Upper lobe of left lung (tissue), 6 donors: ENCODE measurements at places on chromosomes 1 and 21.
A peak's percentile ranks its signal among the peaks of the same experiment; 100 is the strongest.

- no peaks in the 10 kb centered on the region for H3K27me3 ChIP-seq
- H3K36me3 ChIP-seq, result no peaks in the 10 kb centered on the region
- no peak for DNase-seq
These were observed 319.8 kb upstream of the C1orf174 start for GRCh38 chr1:4219826-4220225.

DNA sequence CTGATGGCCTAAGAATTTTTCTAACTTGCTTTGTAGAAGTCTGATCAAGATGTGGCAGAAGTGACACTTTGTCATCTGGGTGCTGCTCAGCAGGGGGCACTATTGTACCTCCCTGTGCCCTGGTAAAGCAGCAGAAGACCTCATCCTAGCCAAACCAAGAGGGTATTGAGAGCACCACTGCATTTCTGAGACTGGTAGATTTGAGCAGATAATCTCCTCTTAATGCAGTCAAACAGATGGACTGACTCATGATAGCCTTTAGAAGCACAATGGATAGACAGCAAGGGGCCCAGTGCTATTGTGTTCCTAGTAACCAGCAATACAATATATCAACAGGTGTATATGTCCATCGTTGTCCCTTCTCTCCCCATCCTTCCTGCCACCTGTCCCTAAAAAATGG lies 5.7 kb downstream of the TPM3 start:
- peaks cover 9% of the 10 kb centered on the region for H3K4me1 ChIP-seq
- H3K27me3 ChIP-seq, result no peaks in the 10 kb centered on the region
- H3K36me3 ChIP-seq, result no peaks in the 10 kb centered on the region
- H3K27ac ChIP-seq, result no peak overlapping the region
- DNase-seq, result no peak

DNA sequence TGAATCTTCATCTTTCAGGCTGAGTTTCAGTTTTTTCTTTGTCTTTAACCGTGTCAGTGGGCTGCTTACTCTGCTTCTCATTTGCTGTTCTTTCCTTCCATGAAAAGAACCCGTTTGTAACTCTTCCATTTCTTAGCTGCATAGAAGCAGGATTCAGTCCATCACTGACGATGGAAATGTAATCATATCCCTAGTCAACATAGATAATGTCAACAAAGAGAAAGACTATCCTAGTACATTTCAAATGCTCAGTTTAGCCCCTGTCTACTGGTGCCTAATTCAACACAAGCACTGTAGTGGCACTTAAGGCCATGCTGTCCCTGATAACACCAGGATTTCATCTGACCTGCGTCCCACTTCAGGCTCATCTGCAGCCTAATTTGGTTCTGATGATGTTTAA lies 376 bp downstream of the GBP1 start:
- H3K4me1 ChIP-seq, result peaks cover 22% of the 10 kb centered on the region
- H3K27me3 ChIP-seq, result no peaks in the 10 kb centered on the region
- no peaks in the 10 kb centered on the region for H3K36me3 ChIP-seq

DNA sequence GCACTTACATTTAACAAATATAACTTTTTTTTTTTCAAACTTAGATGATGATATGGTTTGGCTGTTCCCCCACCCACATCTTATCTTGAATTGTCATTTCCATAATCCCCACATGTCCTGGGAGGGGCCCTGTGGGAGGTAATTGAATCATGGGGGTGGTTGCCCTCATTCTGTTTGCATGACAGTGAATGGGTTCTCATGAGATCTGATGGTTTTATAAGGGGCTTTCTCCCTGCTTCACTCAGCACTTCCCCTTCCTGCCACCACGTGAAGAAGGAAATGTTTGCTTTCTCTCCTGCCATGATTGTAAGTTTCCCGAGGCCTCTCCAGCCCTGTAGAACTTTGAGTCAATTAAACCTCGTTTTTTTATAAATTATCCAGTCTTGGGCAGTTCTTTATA lies 432.6 kb downstream of the AMY1C start:
- H3K27me3 ChIP-seq, result no peaks in the 10 kb centered on the region
- H3K4me3 ChIP-seq, result no peak overlapping the region
- no peak overlapping the region for H3K27ac ChIP-seq

DNA sequence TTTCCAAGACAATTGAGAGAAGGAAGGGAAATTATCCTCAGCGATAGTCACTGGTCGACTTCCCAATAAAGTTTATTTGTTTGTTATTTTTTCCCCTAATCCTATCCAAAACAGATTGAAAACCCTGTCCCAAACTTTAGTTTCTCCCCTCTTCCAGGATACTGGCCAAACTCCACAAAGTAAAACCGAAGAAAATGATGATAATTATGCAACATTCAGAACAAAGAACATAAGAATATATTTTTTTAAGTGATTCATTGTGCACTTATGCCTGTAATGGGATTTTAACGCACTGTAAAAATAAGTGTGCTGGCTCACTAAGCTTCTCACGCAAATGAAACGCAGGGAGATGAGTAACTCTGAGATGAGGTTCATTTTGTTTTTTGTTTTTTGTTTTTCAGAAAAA lies 6.0 kb downstream of the GLIS1 start:
- no peak for DNase-seq
- H3K27me3 ChIP-seq, result peaks cover 6% of the 10 kb centered on the region
- peaks cover 5% of the 10 kb centered on the region for H3K4me1 ChIP-seq
- no peaks in the 10 kb centered on the region for H3K36me3 ChIP-seq
- no peak overlapping the region for H3K4me3 ChIP-seq

GRCh38 chr1:119697598-119697997 lies 14.1 kb upstream of the PHGDH start:
- no peaks in the 10 kb centered on the region for H3K4me1 ChIP-seq
- no peak overlapping the region for H3K4me3 ChIP-seq
- DNase-seq, result no peak
- H3K27ac ChIP-seq, result no peak overlapping the region
- H3K36me3 ChIP-seq, result no peaks in the 10 kb centered on the region

- no peak overlapping the region for H3K4me3 ChIP-seq
- H3K36me3 ChIP-seq, result peaks cover 52% of the 10 kb centered on the region
- H3K27me3 ChIP-seq, result no peaks in the 10 kb centered on the region
These were observed 2.5 kb upstream of the ST3GAL3 start for GRCh38 chr1:43704838-43705237.

GRCh38 chr1:5238351-5239130 lies 584.1 kb downstream of the AJAP1 start:
- H3K4me3 ChIP-seq, result no peak overlapping the region
- no peak overlapping the region for H3K27ac ChIP-seq
- no peaks in the 10 kb centered on the region for H3K4me1 ChIP-seq
- H3K36me3 ChIP-seq, result no peaks in the 10 kb centered on the region
- no peak for DNase-seq
- H3K27me3 ChIP-seq, result no peaks in the 10 kb centered on the region

GRCh38 chr1:90201467-90202358 lies 206.8 kb downstream of the ZNF326 start:
- DNase-seq, result no peak
- H3K4me3 ChIP-seq, result no peak overlapping the region
- no peaks in the 10 kb centered on the region for H3K4me1 ChIP-seq
- no peaks in the 10 kb centered on the region for H3K36me3 ChIP-seq

GRCh38 chr1:5304702-5305101 lies 650.3 kb downstream of the AJAP1 start:
- H3K27me3 ChIP-seq, result no peaks in the 10 kb centered on the region
- no peak overlapping the region for H3K27ac ChIP-seq
- no peaks in the 10 kb centered on the region for H3K4me1 ChIP-seq
- no peaks in the 10 kb centered on the region for H3K36me3 ChIP-seq

GRCh38 chr1:77961392-77961791 lies 17.5 kb downstream of the FUBP1 start:
- no peaks in the 10 kb centered on the region for H3K4me1 ChIP-seq
- no peak overlapping the region for H3K27ac ChIP-seq
- no peak for DNase-seq
- no peak overlapping the region for H3K4me3 ChIP-seq
- peaks cover 83% of the 10 kb centered on the region for H3K36me3 ChIP-seq

DNA sequence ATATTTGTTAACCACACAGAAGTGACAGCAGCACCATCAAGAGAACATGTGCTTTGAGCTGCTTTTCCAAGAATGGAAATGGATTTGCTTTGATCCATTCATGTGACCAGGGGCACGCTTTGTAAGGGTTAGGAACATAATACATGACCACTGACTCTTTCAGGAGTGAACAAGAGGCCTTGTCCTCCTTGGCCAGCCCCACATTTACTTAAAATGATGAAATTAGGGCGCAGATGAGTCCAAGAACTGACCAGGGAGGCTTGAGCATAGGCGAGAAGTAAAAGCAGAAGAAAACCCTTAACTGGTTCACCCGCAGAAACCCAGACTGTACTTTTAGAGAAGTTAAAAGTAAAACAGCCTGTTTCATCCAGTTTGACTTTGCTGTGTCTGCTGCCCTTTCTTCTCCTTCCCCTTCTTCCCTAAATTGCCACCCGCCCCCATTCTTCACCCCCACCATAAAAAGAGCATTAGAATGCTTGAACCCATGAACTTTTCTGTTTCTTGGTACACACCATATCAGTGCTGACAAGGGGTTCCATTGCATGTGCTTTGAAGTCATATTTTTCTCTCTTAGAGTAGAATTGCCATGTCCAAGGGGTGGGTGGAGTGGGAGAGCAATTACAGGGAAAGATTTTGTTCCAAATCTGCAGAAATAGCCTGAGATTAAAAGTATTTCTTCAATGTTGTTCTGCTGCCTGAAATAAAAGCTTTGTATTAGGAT lies 2.6 kb upstream of the GLUL start:
- H3K27ac ChIP-seq, result peak overlapping the region; percentile 100
- DNase-seq, result peak; percentile 36
- H3K4me1 ChIP-seq, result peaks cover 38% of the 10 kb centered on the region
- H3K4me3 ChIP-seq, result no peak overlapping the region

- H3K27ac ChIP-seq, result no peak overlapping the region
- DNase-seq, result peak; percentile 65
- no peaks in the 10 kb centered on the region for H3K36me3 ChIP-seq
- H3K4me3 ChIP-seq, result no peak overlapping the region
- H3K27me3 ChIP-seq, result no peaks in the 10 kb centered on the region
These were observed 97.4 kb upstream of the TMPRSS2 start for GRCh38 chr21:41605178-41605933.

GRCh38 chr1:231639819-231640218 lies 13.2 kb downstream of the DISC1 start:
- H3K27ac ChIP-seq, result no peak overlapping the region
- H3K4me1 ChIP-seq, result no peaks in the 10 kb centered on the region
- H3K36me3 ChIP-seq, result no peaks in the 10 kb centered on the region

DNA sequence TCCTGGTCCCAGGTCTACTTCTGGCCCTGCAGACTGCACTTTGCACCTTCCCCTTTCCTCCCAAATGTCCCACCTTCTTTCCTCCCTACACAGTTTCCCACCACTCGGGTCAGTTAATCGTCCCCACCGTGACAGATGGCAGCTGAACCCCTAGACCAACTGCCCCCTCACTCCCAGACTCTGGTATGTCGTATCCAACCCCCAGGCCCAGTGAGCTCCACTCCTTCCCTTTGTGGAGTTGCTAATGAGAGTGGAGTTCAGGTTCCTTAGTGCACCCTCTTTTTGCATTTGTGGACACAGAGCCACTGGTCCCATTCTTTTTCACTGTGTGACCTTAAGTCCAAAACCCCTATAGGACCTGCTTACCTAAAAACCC lies 1.8 kb downstream of the MAN1C1 start:
- H3K27ac ChIP-seq, result peak overlapping the region; percentile 65
- H3K4me1 ChIP-seq, result peaks cover 37% of the 10 kb centered on the region
- no peaks in the 10 kb centered on the region for H3K27me3 ChIP-seq
- H3K36me3 ChIP-seq, result no peaks in the 10 kb centered on the region

GRCh38 chr1:56525489-56526041 lies 53.8 kb downstream of the PLPP3 start:
- H3K36me3 ChIP-seq, result no peaks in the 10 kb centered on the region
- DNase-seq, result peak; percentile 81
- H3K4me1 ChIP-seq, result peaks cover 65% of the 10 kb centered on the region
- no peak overlapping the region for H3K4me3 ChIP-seq
- no peak overlapping the region for H3K27ac ChIP-seq

DNA sequence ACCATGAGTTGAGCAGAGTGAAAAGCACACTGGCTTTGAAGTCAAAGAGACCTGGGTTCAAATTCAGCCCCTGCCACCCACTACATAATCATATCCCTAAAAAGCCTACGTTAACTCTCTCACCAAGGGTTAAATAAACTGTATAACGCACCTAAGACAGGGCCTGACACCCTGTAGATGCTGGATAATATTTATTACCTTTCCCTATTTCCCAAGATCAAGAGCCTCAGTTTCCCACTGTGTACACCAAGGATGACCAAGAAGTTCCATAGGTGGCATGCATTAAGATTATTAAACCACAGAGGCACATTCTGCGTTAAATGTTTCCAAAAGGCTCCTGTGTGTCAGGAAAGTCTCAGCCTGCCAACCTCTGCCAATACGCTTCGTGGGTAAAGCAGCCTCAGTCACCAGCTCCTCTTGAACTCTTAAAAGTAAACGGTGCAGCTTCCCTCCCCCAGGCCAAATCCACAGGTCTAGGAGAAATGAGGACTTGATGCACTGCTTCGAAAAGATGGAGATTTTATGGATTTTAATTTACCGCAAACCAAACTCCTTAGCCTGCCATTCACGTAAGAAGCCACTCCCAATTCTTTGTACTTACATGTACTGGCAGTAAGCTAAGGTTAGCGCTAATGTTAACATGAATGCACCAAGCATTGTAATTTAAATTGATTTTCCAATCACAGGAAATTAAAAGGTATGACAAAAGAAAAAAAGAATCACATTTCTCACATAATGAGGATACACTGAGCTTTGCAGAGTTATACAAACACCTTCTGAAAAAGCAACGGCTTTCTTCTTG lies 2.6 kb downstream of the USP24 start:
- DNase-seq, result no peak
- H3K4me3 ChIP-seq, result peak overlapping the region; percentile 87
- peaks cover 84% of the 10 kb centered on the region for H3K4me1 ChIP-seq
- H3K27me3 ChIP-seq, result no peaks in the 10 kb centered on the region

- H3K27me3 ChIP-seq, result no peaks in the 10 kb centered on the region
- no peak overlapping the region for H3K27ac ChIP-seq
- no peak for DNase-seq
These were observed 42.2 kb upstream of the MAGOH start for GRCh38 chr1:53280496-53280895.

DNA sequence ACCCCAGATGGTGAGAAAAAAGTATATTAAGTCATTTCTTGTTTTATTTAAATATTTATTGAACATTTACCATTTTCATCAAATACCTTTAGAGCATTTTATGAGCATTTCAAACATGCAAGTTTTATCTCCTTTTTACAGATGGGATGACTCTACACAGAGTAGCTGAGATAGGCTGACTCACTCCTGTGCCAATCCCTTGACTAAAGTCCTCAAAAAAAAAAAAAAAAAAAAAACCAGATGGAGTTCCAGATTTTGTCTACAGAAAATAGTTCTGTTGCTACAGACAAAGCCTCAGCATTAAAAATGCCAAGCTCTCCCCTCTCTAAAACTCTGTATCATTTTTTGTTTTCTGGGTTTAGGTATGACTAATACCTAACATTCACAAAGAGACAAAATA lies 303.0 kb upstream of the PLD5 start:
- no peak overlapping the region for H3K4me3 ChIP-seq
- DNase-seq, result no peak
- no peaks in the 10 kb centered on the region for H3K27me3 ChIP-seq

- no peak overlapping the region for H3K27ac ChIP-seq
- DNase-seq, result no peak
- H3K36me3 ChIP-seq, result peaks cover 57% of the 10 kb centered on the region
- no peaks in the 10 kb centered on the region for H3K27me3 ChIP-seq
- peaks cover 22% of the 10 kb centered on the region for H3K4me1 ChIP-seq
- H3K4me3 ChIP-seq, result no peak overlapping the region
These were observed 3.5 kb downstream of the POMGNT1 start for GRCh38 chr1:46194641-46195193.
